Astrocyte (in vitro differentiated cells and primary cell): ENCODE measurements at places on chromosomes 2 and 18. TPM values are rescaled to one million over a fixed set of nuclear protein-coding genes. Genes with fewer than 3 reads are reported as not detected.
A peak's percentile ranks its signal among the peaks of the same experiment; 100 is the strongest.

- DNase-seq, result no peak
- H3K27ac ChIP-seq, result no peak overlapping the region
- no peaks in the 10 kb centered on the region for H3K4me1 ChIP-seq
- H3K4me3 ChIP-seq, result no peak overlapping the region
- no peaks in the 10 kb centered on the region for H3K36me3 ChIP-seq
- H3K27me3 ChIP-seq, result no peaks in the 10 kb centered on the region
These were observed 21.1 kb downstream of the INPP5D start for GRCh38 chr2:233081232-233081730.

DNA sequence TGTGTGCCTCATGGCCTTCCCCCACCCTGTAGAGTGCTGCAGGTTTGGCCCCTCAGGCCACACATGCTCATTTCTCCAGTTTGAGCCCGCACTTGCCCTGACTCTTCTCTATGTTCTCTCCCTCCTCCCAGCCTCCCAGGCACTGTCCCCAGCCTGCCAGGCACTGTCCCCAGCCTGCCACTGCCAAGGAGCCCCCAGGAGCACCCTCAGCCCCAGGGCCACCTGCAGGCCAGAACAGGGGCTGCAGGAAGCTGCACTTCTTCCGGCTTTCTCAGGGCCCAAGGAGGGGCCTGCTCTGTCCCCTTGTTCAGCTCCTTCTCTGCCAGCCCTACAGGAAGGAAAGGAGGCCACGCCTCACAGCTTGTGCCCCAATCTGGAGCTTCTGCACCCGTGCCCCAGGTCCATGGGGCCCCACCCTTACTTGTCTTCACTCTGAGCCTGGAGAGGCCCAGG is 31.6 kb downstream of the CYP26B1 start:
- DNase-seq, result no peak
- no peaks in the 10 kb centered on the region for H3K27me3 ChIP-seq
- no peak overlapping the region for H3K4me3 ChIP-seq
- peaks cover 24% of the 10 kb centered on the region for H3K4me1 ChIP-seq
- H3K36me3 ChIP-seq, result no peaks in the 10 kb centered on the region
- peak overlapping the region; percentile 61 for H3K27ac ChIP-seq

GRCh38 chr2:176999301-176999700 is 213.3 kb upstream of the HNRNPA3 start:
- H3K27me3 ChIP-seq, result no peaks in the 10 kb centered on the region
- H3K36me3 ChIP-seq, result no peaks in the 10 kb centered on the region
- no peak overlapping the region for H3K27ac ChIP-seq
- peak; percentile 4 for DNase-seq
- no peak overlapping the region for H3K4me3 ChIP-seq
- H3K4me1 ChIP-seq, result peaks cover 10% of the 10 kb centered on the region

GRCh38 chr18:10455726-10456453 is 1.5 kb downstream of the APCDD1 start:
- H3K27ac ChIP-seq, result no peak overlapping the region
- H3K4me1 ChIP-seq, result no peaks in the 10 kb centered on the region
- DNase-seq, result no peak
- no peaks in the 10 kb centered on the region for H3K36me3 ChIP-seq

- no peaks in the 10 kb centered on the region for H3K36me3 ChIP-seq
- H3K4me3 ChIP-seq, result no peak overlapping the region
- no peak overlapping the region for H3K27ac ChIP-seq
These were observed 180.9 kb upstream of the HS6ST1 start for GRCh38 chr2:128499367-128500137.

GRCh38 chr2:176464886-176465564 is 195.8 kb downstream of the MTX2 start:
- H3K36me3 ChIP-seq, result no peaks in the 10 kb centered on the region
- DNase-seq, result no peak
- H3K4me3 ChIP-seq, result no peak overlapping the region
- peaks cover 7% of the 10 kb centered on the region for H3K4me1 ChIP-seq

GTF2A1L gene
- not detected in 2 replicates for total RNA-seq

MREG gene
- 5.3 and 7.8 TPM in 2 replicates for total RNA-seq

ASXL2 gene
- total RNA-seq, result 21.9 and 25.8 TPM in 2 replicates

MOGAT1 gene
- not detected in 2 replicates for total RNA-seq

SULT1C2 gene
- total RNA-seq, result 0.23 TPM in 1 of 2 replicates, not detected in the other

FOXD4L1 gene
- not detected in 2 replicates for total RNA-seq

SERPINB3 gene
- not detected in 2 replicates for total RNA-seq
